ENCODE measurements at places on chromosomes 1 and 21.
A peak's percentile ranks its signal among the peaks of the same experiment; 100 is the strongest.

- DNase-seq, result peak; percentile 13
These were observed 22.2 kb downstream of the KCNN3 start for GRCh38 chr1:154847891-154848290.

- peak; percentile 92 for DNase-seq
These were observed 30.0 kb upstream of the EPS8L3 start for GRCh38 chr1:109793486-109794318.

- DNase-seq, result no peak
These were observed 30.4 kb downstream of the B3GALNT2 start for GRCh38 chr1:235473806-235474205.

- no peak for DNase-seq
These were observed 7.5 kb downstream of the CCDC27 start for GRCh38 chr1:3759796-3760195.

DNA sequence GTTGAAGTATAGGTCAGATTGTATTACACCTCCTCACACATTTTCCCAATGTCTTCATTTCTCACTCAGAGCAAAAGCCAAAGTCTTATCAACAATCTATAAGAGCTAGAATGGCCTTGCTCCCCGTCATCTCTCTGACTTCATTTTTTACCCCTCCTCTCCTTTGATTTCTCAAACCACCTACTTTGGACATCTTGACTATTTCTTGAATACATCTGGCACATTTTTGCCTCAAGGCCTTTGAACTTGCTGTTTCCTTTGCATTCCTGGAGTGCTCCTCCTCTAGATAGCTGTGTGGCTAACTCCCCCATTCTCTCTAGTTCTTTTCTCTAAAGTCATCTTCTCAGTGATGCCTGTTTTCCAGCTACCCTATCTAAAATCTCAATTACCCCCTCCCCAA, 7.2 kb upstream of the XCL2 start:
- no peak for DNase-seq

GRCh38 chr1:217569021-217569420, 61.9 kb downstream of the GPATCH2 start:
- DNase-seq, result no peak

- DNase-seq, result peak; percentile 48
These were observed 89.0 kb upstream of the SERTAD4 start for GRCh38 chr1:210143465-210144062.

GRCh38 chr1:35706846-35707600, 11.7 kb downstream of the C1orf216 start:
- no peak for DNase-seq

DNA sequence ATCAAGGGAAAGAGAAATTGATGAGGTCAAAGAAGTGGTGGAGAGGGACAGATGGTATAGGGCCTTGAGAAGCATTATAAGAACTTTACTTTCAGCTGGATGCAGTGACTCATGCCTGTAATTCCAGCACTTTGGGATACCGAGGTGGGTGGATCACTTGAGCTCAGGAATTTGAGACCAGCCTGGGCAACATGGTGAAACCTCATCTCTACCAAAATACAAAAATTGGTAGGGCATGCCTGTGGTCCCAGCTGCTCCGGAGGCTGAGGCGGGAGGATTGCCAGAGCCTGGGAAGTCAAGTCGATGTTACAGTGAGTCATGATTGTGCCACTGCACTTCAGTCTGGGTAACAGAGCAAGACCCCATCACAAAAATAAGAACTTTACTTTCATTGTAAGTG, 5.7 kb downstream of the TMEM50A start:
- no peak for DNase-seq

DNA sequence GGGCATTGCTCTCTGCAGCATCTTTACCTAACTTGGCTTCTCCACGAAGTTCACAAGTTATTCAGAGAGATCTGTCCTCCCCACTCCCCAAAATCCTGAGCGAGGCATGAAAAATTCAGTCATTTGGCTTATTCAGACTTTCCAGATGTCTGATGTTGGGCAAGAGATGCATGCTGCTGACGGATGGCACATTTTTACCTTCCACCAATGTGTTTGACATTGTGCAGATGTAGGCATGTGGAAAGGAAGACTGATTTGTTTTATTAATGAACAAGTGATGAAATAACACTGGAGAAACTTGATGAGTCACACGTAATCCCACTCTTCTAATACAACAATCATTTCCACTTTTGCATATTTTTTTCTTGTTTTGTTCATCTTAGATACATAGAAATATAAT, 86.7 kb downstream of the C1orf94 start:
- DNase-seq, result no peak

- DNase-seq, result no peak
These were observed 4.0 kb downstream of the OSCP1 start for GRCh38 chr1:36446271-36446670.

DNA sequence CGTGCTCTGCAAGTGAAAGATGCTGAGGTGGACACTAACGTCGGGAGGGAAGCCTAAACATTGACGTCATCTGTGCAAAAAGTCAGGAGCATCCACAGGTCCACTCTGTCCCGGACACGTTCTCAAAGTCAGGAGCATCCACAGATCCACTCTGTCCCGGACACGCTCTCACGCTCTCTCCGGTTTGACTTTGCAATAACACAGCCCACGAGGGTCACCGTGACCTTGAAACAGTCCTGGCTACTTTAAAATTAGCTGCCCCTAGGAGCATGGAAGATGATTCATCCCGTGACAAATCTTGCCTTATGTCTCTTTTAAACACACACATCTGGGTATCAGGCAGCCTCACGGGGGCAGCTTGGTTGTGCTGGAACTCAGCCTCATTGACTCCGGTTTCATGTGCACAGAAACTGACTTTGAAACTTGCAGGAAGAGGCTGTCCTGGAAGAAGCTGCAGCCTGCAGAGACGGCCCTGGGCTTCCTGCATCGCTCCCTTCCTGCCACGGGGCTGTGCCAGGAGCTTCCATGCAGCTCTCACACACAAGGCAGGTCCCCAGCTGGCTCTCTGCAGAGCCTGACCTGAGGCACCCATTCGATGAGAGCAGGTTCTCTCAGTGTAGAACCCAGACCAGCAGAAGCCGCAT, 18.1 kb upstream of the COL18A1 start:
- no peak for DNase-seq

Data from NCI-H774 (cell line).